ENCODE measurements at places on chromosomes 5 and 9.

GRCh38 chr5:32506799-32507198 lies 62.3 kb upstream of the ZFR start:
- no peak for DNase-seq

DNA sequence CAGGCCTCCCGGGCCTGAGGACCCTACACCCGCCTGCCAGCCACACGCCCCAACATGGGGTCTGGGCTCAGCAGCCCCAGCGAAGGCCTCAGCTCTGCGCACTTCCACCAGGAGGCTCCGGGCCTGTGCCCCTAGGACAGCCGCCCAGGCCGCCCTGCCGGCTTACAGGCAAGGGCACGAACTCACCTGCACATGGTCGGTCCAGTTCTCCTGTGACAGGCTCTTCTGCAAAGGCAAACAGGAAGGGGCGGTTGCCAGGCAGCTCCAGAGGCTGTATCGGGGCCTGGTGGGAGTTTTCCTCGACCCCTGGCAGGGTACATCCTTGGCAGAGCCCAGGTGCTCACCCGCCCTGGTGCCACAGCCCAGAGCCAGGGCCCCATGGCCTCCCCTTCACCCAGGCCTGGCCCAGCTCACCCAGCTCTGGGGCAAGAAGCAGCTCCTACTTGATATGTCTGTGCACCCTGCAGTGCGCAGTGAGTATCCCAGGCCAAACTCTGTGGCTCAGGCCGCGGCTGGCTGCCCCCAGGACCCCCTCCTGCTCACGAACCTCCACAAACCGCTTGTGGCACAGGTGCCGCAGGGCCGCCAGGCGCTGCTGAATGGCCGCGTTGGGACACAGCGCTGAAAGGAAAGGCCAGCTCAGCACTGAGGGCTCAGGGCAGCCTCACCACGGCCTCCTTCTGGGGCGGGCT lies 52.2 kb upstream of the NRARP start:
- no peak for DNase-seq

DNA sequence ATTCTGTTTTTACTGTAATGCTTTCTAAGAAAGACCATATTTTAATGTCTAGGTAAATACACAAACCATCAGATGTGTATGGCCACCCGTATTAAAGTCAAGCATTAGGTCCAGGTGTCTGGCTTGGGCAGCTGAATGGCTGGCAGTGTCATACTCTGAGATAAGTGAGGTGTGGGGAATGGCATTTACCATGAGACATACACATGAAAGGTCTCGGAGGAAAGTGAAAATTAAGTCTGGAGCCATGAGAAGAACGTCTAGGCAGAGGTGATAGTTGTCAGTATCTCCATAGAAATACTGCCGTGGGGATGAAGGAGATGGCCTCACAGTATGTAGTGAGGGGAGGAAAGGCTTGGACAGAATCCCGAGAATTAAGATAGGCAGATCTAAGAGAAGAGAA lies 164.3 kb downstream of the TLE4 start:
- no peak for DNase-seq

GRCh38 chr5:30117135-30117534 lies 1076.4 kb upstream of the CDH6 start:
- no peak for DNase-seq

GRCh38 chr5:43104057-43104456 lies 16.7 kb upstream of the ZNF131 start:
- no peak for DNase-seq

DNA sequence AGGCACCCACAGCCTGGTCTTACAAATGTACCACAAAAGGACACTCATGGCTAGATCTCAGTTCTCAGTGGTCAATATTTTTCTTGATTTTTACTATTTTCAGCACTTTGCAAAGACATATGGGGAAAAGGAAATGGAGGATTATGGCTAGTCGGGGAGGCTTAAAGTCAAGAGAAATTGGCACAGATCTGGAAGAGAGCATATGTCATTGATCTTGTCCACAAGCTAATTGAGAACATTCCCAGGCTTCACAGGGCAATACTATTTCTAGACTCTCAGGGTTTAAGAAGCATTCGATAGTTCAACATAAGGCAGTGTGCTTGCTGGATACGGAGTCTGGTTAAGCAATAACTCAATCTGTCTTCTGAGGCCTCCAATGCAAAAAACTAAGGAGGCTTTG lies 285.8 kb downstream of the ZNF608 start:
- DNase-seq = no peak

DNA sequence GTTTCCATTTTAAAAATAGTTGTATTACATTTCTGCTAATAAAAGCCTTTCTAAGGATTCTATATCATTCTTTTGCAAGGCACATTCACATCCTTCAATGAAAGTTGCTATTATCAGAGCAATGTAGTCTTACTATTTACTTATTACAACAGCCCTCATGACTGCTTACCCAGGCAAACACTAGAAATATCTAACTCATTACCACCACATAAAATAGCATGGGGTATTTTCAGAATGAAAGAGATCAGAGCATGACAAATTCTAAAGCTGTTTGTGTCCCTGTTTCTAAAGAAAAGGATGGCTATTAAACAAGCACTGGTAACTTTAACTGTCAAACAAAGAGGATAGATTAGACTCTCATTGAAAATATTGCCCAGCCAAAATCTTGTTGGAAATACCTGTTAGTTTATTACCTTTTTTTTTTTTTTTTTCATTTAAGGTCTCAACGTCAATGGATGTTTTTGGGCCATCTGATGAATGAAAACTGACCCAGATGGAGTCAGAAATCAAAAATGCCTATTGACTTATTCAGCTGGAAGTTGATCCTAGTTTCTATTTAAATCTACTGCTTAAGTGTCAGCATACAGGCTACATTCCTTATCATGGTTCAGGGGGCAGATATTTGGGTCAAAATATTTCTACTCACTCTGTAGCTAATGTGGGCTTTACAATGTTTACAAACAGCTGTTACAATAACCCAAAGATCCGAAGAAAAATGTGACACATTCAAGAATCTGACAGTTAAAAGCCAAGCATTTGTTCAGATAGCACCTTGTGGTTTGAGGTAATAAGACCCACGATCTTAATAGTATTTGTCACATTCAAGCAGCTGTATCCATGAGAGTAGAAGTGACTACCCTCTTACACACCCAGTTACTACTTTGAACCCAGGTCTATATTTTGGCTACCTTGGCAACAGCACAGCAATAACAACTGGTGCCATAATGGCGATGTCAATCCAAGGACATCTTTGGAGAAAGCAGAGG lies 554.8 kb upstream of the MEF2C start:
- DNase-seq = no peak

DNA sequence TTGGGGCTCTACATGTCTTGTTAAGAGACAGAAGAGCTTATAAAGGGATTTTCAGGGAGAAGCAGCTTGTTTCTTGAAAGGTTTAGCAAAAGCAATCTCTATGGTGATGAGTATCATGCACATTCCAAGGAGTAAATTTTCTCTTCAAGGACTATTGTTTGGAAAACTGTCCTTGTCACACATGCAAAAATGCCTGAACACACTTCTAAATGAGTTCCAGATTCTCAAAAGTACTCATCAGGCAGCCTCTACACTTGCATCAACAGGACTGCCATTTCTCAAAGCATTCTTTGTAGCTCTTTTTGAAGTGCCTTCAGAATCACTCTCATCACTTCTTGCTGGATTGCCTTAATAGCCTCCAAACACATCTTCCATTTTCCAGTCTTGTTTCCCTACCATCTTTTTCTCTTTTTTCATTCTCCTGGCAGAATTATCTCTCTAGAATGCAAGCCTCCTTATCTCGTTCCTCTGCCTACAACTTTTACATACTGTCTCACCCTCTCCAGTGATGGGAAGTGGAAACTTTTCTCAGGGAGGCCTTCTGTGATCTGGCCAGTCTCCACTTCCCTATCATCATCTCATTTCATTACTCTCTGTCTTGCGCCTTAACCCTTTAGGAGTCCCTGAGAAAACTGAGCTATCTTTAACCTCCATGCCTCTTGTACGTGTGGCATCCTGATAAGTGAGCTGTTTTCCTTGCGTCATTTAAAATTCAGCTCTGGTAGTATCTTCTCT lies 631.5 kb upstream of the TLE4 start:
- no peak for DNase-seq

- DNase-seq = no peak
Measured at GRCh38 chr9:71509054-71509453, 259.3 kb downstream of the CEMIP2 start.

- peak; percentile 58 for DNase-seq
Measured at GRCh38 chr9:129071526-129072126, 9.3 kb upstream of the DOLPP1 start.

GRCh38 chr5:140130949-140131733 lies 5.4 kb downstream of the IGIP start:
- no peak for DNase-seq

GRCh38 chr9:36842560-36843530 lies 191.2 kb downstream of the PAX5 start:
- no peak for DNase-seq

GRCh38 chr5:89849830-89850512 lies 559.6 kb downstream of the CETN3 start:
- DNase-seq = no peak

DNA sequence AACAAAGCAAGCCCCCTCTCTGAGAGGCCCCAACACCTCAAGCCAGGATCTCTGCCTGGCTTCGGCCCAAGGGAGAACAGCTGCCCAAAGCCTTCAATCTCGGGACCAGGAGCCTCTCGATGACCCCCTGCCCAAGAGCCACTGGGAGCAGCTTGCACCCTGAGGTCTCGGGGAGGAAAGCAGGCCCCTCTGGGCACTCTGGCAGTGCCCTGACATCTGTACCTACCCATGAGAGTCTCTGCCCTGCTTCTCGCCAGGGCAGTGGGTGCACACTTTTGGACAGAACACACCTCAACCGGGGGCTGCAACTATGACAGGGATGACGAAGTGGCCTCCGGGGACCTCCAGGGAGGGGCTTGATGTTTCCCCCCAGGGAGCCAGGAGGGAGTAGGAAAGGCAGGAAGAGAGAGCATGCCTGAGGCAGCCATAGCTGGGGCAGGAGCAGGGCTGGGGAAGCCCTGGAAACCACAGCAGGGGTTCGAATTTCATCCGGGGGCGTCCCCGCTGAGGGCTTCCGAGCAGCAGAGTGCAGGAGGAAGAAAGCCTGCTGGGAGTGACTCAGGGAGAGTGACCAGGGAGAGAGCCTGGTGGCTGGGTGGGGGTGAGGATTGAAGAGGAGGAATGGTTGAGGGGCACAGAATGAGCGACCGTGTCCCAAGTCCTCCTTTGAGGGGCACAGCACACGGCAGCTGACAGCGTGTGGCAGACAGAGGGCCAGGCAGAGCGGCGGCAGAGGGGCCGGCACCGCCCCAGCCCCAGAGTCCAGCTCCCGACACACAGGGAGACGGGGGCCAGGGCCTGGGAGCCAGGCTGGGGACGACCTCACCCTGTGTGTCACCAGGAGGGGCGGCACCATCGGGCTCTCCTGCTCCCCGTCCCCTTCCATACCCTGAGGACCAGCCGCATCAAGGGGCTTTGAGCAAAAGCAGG lies 1.8 kb downstream of the LPCAT1 start:
- DNase-seq = peak; percentile 31

GRCh38 chr9:107918749-107919148 lies 429.2 kb upstream of the KLF4 start:
- DNase-seq = no peak

DNA sequence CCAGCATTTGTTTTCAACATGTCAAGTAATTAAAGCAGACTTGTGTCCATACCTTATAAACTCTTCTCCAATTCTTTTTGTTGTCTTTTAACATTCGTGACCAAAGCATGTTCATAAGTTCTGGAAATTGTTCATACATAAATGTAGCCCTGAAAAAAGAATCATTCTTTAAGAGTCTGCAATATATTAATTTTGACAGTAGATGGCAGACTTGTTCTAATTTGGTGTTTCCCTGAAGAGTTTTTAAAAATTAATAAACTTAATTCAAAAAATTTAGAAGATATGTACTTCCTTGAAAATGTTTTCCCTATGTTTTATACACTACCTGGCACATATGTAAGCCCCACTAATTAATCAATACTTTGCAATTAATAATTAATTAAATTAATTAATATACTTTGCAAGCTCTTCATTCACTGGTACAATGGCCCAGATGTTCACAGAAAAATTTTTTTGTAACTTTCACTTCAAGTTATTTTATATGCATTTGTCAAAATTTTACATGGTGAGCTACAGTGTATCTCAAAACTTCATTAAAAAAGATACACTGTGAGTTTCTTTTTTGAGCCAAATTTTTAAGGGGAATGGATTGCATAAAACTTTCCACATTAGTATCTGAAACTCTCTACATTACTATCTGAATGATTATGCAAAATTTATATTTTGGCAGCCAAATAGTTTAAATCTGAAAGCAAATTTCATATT lies 42.1 kb downstream of the CLINT1 start:
- DNase-seq = no peak

- no peak for DNase-seq
Measured at GRCh38 chr5:62727861-62728260, 149.2 kb downstream of the LRRC70 start.

GRCh38 chr5:103424026-103424425 lies 138.6 kb downstream of the NUDT12 start:
- DNase-seq = no peak

GRCh38 chr5:32520972-32521371 lies 64.4 kb upstream of the SUB1 start:
- no peak for DNase-seq

GRCh38 chr5:141508798-141509611 lies 20.1 kb downstream of the PCDHGC5 start:
- no peak for DNase-seq

GRCh38 chr5:53178830-53179229 lies 69.3 kb upstream of the MOCS2 start:
- no peak for DNase-seq

DNA sequence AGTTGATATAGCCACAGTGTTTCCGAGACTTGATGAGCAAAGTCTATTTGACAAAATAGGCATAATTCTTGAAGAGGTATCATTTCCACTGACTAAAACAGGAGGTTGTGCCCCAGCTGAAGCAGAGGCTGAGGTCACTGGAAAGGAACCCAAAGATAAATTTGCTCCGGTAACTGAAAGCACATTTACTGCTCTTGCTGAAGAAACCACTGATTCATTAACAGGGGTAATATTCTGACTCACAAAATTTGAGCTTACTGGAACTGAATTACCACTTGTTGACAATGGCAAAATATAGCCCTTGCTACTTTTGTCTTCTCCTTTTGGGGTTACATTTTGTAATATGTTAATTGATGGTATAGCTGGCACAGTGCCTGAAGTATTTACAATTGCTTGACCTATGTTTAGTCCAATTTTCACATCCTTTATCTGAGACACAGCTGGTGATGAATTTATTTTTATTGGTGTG lies 30.2 kb downstream of the MLANA start:
- no peak for DNase-seq

- no peak for DNase-seq
Measured at GRCh38 chr9:17116400-17116837, 18.4 kb upstream of the CNTLN start.

GRCh38 chr5:142078221-142078620 lies 30.4 kb upstream of the NDFIP1 start:
- DNase-seq = no peak

GRCh38 chr9:108972186-108972585 lies 38.0 kb downstream of the ABITRAM start:
- DNase-seq = no peak

DNA sequence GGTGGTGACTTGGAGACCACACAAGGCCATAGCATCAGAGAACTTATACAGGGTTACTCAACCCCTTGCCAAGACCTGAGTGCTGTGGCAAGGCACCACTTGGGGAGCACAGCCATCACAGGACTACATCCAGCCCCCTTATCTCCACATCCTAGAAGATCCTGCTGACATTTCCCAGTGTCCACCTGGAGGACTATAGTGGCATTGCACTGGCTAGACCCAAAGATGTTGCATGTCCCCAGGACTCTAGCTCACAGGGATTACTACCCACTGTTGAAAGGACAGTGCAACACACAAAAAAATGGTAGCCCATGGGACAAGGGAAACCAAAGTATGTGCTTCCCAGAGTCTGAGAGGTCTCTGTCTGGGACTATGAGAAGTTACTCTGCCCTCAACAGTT lies 411.1 kb upstream of the NUDT12 start:
- no peak for DNase-seq
